Hematopoietic multipotent progenitor cell treated with erythropoietin and hydrocortisone succinate and interleukin-3 and kit ligand, for 4 days (in vitro differentiated cells): ENCODE measurements at places on chromosomes 2 and 18.

GRCh38 chr2:151887164-151887563 lies 58.9 kb upstream of the ARL5A start:
- no peak for DNase-seq

- DNase-seq, result peak; percentile 63
These were observed 15.0 kb downstream of the KCNJ13 start for GRCh38 chr2:232761301-232761907.

DNA sequence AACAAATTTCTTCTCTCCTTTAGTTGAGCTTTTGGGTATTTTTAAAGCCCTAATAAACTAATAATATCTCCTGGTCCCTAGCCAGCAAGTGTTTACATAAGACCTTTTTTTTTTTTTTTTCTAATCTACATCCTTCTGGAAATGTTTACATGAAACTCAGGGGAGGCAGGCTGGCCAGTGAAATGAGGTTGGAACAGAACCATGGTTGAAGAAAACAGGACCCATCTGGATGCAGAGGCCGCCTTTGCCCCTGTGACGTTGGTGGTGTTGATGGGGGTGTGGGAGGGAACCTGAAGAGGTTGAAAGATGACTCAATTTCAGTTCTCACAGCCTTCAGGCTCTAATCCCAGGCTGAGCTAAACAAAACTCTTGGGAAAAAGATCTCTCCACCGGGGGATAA lies 118.5 kb downstream of the NRP2 start:
- DNase-seq, result no peak

DNA sequence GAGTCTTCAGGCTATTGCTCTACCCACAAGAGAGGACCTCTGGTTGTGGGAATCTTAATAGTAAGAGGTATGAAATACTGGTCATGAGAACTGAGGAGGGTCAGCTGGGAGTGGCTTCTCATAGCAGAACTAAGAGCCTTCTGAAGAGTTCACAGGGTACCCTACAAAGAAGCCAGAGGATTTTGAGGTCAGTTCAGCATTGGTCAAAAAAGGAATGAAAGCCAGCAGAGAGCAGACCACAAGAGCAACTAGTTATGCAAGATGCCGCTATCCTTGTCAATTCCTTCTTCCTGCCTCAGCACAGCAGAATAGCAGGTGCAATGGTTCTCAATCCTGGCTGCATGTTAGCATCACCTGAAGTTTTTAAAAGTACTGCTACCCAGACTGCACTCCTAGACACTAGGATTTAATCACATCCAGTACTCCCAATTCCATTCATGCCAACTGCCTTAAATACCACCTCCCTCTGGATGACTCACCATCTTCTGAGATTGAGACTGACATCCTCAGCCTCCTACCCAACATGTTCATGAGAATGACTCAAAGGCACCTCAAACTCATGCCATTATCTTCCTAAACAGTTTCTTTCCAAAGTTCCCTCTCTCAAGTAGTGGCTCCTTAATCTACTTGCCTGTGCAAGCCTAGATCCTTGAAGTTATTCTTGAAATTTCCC lies 81.0 kb upstream of the RBMS1 start:
- peak; percentile 8 for DNase-seq

- no peak for DNase-seq
These were observed 25.5 kb upstream of the CTNNA2 start for GRCh38 chr2:79487399-79487798.

- DNase-seq, result no peak
These were observed 428.8 kb downstream of the LRATD1 start for GRCh38 chr2:15061268-15061667.

DNA sequence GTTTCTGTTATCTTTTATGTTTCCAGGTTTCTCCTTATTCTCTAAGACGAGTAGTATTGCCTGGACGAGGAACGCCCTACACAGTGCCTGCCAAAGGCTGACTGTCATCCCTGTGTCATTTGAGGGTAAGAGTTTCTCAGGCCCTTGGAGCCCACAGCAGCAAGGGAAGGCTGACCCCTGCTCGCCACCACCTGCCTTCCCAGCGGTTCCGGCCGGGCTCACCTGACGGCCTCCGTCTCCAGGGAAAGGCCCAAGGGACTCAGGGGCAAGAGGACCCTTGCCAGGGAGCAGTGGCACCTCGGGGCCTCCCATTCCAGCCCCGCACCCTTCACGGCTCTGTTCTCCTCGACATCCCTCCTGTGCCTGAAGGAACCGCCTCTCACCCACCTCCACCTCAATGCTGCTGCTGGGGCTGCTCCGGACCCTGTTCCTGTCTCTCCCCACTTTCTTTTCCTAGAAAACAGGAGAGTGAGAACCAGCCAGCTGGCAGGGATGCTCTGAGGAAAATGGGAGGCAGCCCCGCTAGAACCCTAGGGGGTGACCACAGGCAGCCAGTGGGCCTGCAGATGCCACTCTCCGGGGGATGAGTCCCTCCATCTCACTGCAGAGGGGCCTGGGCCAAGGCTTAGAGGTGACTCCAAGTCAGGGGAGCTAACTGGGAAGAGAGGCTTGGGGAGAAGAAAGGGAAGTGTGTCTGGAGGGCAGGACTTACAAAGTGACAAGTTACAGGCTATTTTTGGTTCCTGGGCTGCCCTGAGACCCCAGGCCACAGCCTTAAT lies 1.9 kb downstream of the LIMS2 start:
- DNase-seq, result no peak

GRCh38 chr2:132936261-132936660 lies 266.3 kb upstream of the LYPD1 start:
- DNase-seq, result no peak

- no peak for DNase-seq
These were observed 180.0 kb upstream of the TPO start for GRCh38 chr2:1233281-1233680.
